Stimulated activated CD8-positive, alpha-beta memory T cell treated with anti-CD3 and anti-CD28 coated beads, Interleukin-7, amount 100 ng/mL, for 4 hours (primary cell): ENCODE measurements at places on chromosomes 11 and 22.

DNA sequence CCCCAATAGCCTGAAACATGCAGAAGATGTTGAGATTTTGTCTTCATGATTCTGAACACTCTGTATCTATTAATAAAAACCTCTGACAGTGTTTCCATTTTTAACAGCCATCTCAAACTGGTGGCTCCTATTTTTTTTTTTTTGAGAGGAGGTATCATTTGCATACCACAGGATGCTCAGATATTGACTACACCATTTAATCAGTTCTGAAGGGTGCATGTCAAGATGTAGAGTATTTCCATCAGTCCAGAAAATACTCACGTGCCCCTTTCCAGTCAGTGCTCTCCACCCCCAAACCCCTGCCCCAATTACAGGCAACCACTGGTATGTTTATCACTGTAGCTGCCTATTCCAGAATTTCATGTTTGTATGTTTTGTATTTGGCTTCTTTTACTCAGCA, 85.3 kb upstream of the SORL1-AS1 start:
- DNase-seq, result no peak

- no peak for DNase-seq
Measured at GRCh38 chr22:19844377-19845053, 10.2 kb downstream of the GNB1L start.

DNA sequence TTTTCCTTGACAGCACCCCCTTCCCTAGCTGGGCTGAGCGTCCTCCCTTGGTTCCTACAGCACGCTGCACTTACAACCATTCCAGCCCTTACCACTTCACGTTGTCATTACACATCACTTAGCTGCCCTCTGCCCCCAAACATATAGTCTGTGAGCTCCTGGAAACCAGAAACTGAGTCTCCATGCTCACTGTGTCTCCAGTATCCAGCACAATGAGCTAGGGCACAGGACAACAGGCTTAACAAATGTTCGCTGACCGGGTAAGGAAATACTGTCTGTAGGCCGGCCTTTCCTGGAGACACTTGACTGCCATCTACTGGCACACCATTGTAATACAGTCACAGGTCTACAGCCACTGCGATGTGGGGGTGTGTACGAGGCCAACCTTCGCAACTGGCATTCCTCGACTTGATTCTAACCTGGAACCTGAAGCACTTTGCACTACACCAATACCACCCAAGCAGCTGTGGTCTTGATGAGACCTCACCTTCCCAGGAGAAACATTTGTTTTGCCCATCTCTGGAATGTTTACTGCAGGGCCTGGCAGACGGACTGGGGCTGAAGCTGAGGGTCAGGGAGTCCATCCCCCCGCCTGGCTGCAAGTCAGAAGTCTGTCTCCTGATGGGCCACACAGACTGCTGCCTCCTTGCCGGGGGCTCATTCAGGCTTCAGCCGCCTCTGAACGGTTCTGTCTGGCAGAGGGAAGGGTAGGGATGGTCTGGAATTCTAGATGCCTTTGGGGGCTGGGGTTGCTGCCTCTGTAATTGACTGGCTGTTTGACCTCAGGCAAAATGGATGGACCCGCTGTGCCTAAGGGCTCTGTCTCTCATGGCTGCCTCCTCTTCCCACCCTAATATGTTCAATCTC, 72.0 kb downstream of the SYN3 start:
- no peak for DNase-seq

DNA sequence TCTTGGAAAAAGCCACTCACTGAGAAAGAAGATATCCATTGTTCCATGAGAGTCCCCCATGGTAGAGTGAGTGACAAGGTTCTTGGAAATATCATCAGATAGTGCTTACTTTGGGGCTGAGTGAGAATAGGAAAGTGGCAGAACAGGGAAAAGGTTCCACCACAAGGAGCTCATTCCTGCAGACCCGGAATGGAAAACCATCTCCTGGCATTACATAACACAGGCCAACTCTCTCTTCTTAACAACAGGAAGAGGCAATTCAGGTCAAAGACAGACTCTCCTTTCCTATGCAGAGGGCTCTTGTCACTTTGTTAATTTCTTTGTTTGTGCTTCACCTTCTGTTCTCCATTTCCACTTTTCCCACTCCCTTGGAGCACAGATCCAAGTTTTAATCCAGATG, 259.7 kb downstream of the KIRREL3 start:
- DNase-seq, result no peak

DNA sequence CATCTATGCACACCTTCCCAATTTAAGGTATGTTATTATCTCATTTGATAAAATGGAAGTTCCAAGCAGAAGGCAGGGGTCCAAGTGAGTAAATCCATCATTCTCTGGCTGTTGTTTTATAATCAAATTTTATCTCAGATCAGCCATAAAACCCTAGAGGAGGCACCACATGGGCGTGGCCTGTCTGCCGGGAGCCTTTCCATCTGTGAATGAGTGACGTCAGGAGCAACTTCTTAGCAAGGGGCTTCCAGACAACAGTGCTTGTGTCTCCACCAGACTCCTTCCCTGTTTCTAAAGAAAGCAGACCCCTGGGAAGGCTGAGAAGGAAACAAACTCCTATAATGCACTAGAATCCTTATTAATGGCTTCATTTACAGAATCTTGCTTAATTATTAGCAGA, 13.5 kb downstream of the SEZ6L start:
- no peak for DNase-seq

DNA sequence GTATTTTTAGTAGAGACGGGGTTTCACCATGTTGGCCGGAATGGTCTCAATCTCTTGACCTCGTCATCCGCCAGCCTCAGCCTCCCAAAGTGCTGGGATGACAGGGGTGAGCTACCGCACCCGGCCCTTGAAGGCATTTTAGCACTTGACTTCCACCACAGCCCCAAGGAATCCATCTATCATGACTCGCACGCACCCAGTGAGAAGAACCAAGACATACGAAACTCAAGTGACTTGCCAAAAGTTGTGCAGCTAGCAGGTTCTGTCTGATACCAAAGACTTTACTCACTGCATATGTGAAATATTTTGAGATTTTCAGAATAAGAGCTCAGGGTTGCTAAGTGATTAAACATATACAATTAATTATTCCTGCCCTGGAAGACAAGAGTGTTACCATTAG, 21.0 kb downstream of the FLI1 start:
- no peak for DNase-seq

DNA sequence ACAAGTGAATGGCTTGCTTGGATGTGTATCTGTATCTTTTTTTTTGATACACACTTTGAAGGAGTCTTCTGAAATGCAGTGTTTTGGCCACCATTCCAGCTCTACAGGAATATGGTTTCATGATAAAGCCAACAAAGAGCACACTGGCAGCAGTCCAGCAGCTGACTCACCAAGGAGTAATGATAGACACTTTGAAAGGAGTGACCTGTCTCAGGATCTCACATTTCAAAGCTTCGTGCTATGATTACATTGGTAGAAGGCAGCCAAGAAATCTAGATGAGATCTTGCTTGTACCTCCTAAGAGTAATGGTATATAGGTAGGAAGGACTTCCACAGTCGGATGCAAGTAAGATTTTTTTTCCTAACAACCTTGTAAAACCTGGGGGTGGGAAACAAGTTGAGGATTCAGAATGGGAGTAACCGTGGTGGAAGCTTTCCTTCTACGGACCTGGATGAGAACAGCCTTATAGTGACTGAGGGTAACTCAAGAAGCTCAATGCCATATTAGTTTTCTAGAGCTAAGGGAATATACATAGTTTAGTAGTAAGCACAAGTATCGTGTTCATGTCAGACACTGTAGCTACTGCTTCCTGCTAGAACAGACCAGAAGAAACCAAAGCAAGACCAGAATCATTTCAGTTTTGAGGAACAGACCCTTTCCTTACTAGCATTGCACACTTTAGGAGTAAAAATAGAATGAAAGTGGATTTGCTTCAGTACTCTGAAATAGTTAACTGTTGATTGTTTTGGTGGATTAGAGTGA, 25.0 kb downstream of the MTMR3 start:
- no peak for DNase-seq

GRCh38 chr11:30861531-30861930, 275.4 kb upstream of the MPPED2 start:
- no peak for DNase-seq

GRCh38 chr11:115965767-115966504, 461.7 kb upstream of the CADM1 start:
- DNase-seq, result no peak

- no peak for DNase-seq
Measured at GRCh38 chr22:20745119-20745518, 28.8 kb upstream of the SERPIND1 start.

DNA sequence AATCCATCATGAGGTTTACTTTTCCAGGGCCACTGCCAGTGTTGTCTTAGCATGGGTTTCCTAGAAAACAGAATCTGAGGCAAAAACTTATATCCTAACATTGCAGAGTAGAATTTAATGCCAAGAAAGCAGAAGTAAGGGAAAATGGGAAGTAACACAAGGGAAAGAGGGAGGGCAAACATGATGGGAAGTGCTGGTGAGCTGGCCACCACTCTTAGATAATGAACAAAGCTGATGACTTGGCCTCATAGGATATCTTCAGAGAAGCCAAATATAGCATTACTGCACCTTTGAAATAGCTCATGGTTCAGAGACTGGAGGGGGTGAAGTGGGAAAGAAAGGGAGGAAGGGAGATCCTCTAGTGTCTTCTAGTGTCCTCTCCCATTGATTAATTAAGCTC, 24.8 kb upstream of the CALCB start:
- DNase-seq, result no peak

GRCh38 chr11:88329563-88330250, 7.8 kb downstream of the CTSC start:
- no peak for DNase-seq
